ENCODE measurements at places on chromosomes 16 and 17.

DNA sequence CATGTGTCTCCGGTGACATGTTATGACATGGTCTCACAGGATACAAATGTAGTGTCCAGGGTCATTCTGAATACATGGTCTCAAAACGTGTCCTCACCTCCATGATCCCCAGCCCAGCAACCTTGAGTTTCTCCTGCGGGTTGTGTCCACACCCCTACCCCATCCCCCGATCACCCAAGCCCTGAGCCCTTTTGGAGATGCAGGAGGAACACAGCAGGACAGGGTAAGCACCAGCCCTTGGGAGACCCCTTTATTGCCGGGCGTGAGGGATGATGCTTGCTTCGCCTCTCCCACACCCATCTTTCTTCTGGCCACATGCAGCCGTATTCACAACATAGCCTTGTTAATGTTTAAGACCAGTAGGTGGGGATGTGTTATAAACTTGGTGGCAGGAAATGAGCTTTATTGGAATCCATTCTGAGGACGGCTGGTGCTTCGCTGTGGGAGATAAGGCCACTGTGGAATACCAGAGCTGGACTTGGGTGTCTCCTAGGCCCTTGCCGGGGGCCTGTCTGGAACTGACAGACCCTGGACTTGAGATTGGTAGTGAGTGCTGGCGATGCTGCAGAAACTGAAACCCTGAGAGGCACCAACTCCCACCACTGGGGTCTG, 5.5 kb downstream of the TMEM132E start:
- DNase-seq: no peak

GRCh38 chr17:45428931-45429338, 3.7 kb downstream of the ARHGAP27 start:
- DNase-seq: no peak

GRCh38 chr16:89193576-89194293, 6.6 kb downstream of the SLC22A31 start:
- no peak for DNase-seq

DNA sequence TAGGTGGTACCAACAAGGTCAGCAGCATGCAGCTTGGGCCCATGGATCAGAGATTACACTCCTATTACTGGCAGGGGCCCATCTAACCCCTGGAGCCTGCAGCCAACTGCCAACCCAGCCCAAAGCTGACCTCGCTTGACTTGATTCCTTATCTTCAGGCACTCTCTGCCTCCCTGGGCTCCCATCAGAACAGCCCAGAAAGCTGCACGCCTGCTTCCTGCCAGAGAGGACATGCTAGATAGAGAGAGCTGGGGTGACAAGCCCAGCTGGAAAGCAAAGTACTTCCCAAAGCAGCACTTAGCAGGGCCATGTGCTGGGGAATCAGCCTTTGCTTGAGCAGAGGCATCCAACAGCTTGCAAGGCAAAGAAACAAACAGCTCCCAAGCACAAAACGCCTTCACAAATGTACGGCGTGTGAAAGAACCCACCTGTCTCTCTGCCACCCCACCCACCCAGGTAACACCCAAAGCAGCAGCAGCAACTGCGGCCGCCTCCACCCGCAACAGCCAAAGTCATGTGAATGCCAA, 74.2 kb upstream of the NLK start:
- no peak for DNase-seq

DNA sequence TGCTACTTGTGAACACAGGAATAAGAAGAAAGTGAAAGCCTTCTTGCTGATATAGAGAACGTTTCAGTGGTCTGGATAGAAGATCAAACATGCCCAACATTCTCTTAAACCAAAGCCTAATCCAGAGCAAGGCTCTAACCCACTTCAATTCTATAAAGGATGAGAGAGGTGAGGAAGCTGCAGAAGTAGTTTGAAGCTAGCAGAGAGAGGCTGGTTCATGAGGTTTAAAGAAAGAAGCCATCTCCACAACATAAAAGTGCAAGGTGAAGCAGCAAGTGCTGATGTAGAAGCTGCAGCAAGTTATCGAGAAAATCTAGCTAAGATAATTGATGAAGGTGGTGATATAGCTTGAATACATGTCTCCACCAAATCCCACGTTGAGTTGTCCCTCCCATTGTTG, 383.3 kb upstream of the ASIC2 start:
- no peak for DNase-seq

- peak; percentile 94 for DNase-seq
Measured at GRCh38 chr16:30775392-30776188, 11.4 kb downstream of the ZNF629 start.

- peak; percentile 25 for DNase-seq
Measured at GRCh38 chr16:15427648-15428239, 6.6 kb upstream of the BMERB1 start.

- DNase-seq: no peak
Measured at GRCh38 chr17:41689497-41690299, 1.0 kb downstream of the EIF1 start.

- no peak for DNase-seq
Measured at GRCh38 chr17:27657620-27658019, 26.6 kb downstream of the LGALS9 start.

DNA sequence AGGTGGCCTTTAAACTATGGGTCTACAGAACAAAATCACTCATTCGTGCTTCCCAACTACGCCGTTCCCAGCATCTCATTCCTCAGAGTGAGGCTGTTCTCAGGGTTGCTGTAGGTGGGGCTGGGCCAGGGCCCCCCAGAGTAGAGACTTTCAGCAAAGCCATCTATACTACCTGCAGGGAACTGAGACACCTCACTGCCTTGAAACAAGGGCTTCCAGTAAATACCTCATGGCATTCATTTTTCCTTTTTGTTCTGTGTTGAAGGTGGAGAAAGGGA, 4.2 kb upstream of the SDK2 start:
- no peak for DNase-seq

DNA sequence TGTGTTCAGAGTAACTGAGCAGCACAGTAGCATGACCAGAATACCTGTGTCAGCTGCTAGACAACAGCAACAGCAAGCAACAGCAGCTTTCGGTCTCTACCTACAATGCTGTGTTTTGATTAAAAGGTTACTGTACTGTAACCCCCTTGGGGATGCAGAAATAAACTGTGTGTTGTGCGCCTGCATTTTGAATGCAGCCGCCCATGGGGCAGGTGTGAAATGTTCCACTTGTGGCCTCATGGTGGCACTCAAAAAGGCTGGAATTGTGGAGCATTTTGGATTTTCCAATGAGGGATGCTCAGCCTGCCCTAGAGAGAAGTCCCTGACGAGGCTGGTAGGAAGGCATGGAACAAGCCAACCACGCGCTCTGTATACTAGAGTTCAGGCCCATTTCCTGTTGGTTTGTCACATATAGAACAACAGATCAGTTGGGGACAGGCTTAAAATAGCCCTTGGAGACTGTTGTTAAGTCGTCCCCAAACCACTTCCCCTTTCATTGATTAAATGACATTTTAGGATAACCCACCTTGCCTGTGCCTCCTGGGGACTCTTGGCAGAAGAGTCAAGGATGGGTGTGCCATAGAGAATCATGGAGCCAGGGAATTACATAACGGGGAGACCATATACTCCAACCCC, 27.1 kb downstream of the SCPEP1 start:
- peak; percentile 35 for DNase-seq

- DNase-seq: no peak
Measured at GRCh38 chr17:7684851-7685532, 2.3 kb downstream of the TP53 start.

DNA sequence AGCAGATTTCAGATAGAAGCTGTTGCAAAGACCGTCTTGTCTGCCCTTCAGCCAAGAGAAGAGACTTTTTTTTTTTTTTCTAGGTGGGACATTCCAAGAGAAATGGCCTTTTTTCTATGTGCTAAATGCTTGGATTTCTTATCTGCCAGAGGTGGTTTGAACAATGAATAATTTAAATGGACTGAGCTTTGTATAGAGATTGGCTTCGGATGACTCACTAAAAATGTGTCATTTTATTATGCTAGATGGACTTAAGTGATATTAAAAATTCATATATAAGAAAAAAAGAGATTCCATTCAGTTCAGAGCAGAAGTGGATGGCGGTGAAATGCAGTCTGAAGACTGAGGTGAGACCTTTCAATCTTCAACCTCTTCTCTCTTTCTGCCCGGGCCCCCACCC, 58.4 kb downstream of the MEAK7 start:
- no peak for DNase-seq

GRCh38 chr17:48643697-48644012, 17.5 kb upstream of the HOXB9 start:
- DNase-seq: no peak

- no peak for DNase-seq
Measured at GRCh38 chr16:12613131-12613991, 190.3 kb downstream of the CPPED1 start.

DNA sequence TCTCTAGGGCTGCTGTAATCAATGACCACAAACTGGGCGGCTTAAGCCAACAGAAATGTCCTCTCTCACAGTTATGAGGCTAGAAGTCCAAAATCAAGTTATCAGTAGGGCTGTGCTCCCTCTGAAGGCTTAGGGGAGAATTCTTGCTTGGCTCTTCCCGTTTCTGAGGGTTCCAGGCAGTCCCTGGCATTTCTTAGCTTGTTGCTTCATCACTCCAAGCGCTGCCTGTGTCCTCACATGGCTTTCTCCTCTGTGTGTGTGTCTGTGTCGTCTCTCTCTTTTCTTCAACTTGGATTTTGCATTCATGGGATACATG, 13.7 kb upstream of the CDC42EP4 start:
- no peak for DNase-seq

- no peak for DNase-seq
Measured at GRCh38 chr16:54458923-54459322, 172.3 kb upstream of the IRX3 start.

DNA sequence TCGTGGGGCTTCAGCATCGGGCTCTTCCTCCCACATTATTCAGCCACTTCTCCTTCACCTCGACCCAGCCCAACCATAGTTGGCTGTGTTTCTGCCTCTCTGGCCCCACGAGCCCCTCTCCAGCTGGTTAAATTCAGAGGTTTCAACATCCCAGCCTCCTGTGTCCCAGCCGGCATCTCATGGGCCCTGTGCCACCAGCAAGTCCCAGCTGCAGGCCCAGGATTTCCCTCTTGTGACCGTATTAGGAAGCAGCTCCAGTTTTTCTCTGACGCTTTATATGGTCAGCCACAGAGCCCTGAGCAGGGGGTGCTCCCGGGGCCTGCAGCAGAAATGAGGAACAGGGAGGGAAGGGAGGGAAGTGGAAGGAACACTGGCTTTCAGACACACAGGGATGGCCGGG, 27.4 kb downstream of the MYH11 start:
- no peak for DNase-seq

- no peak for DNase-seq
Measured at GRCh38 chr16:86736502-86736901, 158.2 kb downstream of the FOXL1 start.

DNA sequence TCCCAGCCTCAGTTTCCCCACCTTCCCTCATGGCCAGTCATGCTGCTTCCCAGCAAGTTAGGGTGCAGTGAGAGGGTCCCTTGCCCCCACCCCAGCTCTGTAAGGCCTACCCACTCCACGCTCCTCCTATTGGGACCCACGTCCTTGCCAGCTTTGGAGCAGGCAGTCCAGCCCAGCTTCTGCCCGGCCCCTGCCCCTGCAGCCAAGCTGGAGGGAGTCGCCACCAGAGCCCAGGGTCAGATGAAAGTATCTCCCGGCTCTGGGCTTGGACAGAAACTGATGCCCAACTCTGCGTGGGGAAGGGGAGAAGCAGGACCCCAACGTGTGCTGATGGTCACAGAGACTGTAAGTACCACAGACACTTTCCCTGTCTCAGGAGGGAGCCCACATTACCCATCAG, 32.6 kb downstream of the SDK2 start:
- DNase-seq: no peak

GRCh38 chr16:74107795-74108610, 188.6 kb upstream of the PSMD7 start:
- peak; percentile 11 for DNase-seq

DNA sequence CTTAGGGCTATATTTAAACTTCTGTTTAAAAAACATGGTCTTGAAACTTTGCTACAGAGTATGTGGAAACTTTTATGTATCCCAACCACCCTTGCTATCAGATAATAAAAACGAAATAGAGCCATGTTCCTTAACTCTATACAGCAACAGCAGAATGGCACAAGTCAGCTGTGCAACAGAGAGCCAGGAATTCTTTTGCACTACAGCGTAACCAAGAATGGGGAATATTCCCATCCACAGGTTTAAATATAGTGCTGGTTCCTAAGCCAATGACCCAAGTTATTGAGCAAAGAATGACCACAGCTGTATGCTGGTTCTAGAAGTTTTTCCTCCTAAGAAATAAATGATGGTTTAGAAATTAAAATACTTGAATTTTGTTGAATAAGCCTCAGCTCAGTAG, 33.1 kb downstream of the SETD6 start:
- DNase-seq: no peak

DNA sequence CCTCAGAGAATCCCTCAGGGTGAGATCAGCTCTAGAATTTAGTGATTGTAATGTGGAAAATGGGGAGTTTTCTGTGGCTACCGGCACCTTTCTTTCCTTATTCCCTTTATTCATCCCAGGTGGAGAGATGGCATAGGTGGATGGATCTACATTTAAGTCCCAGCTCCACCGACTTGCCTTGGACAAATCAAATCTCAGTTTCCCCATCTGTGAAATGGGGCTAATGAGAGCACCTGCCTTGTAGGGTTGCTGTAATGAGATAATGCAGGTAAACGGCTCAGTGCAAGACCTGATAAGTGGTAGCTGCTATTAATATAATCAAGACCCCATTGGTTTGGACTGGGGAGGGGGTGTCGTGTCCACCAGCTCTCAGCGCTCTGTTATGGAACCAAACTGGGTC, 40.5 kb downstream of the OTOA start:
- DNase-seq: no peak

DNA sequence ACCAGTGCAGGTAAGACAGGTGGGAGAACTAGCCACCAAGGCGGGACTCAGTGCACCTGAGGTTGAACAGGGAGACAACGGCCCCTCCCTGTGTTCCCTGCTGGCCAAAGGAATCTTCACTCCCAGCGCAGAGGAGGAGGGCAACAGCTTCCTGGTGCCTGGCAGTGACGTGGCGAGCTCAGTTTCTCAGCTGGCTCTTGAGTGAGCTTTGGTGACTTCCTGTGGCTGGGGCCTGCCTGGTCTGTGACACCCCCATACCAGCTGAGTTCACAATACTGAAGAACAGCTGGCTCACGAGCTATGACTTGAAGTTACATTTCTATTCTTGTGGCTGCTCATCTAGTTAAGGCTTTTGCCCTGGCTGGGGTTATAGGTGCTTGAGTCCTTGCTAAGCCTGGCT, 26.1 kb downstream of the WNT9B start:
- no peak for DNase-seq

GRCh38 chr16:21274172-21274726, 3.8 kb downstream of the CRYM start:
- DNase-seq: no peak

- no peak for DNase-seq
Measured at GRCh38 chr16:54385141-54385540, 98.6 kb upstream of the IRX3 start.

- DNase-seq: no peak
Measured at GRCh38 chr17:35542990-35543389, 5.5 kb upstream of the SLFN12L start.

GRCh38 chr17:27247071-27247957, 46.6 kb upstream of the WSB1 start:
- DNase-seq: no peak

- DNase-seq: no peak
Measured at GRCh38 chr17:51374209-51374608, 113.9 kb downstream of the UTP18 start.

All from GM12891 (cell line).